ENCODE measurements at places on chromosomes 3 and 15. TPM values are rescaled to one million over a fixed set of nuclear protein-coding genes. Genes with fewer than 3 reads are reported as not detected.

The SCAANT1 gene
- 1.3 TPM for total RNA-seq

The AHSG gene
- not detected for total RNA-seq

The GABRA5 gene
- total RNA-seq = not detected

The TUSC7 gene
- total RNA-seq = not detected

The VGLL3 gene
- total RNA-seq = not detected

The ARID3B gene
- total RNA-seq = 63.6 TPM

The GOLGA8T gene
- total RNA-seq = 0.47 TPM
